Lung (tissue), 17 donors: ENCODE measurements at places on chromosomes 12 and 14. TPM values are rescaled to one million over a fixed set of nuclear protein-coding genes. Genes with fewer than 3 reads are reported as not detected.

The FGF6 gene
- not detected for total RNA-seq

DNA sequence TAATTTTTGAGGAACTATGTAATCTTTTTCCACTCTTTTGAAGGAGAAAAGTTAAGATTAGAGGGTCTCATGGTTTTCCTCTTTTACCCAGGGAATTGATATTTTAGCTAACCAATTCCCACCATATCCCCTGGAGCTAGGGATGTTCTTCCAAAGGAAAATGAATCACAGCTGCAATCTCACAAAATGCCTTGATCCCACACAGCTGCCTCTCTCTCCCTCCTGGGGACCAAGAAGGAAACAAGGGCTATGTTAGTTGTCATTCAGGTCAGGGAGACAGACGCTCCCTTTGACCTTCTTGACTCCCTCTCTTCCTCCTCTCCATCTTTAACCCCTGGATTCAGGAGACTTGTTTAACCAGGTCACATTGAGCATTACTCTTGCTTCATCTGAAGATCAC, 9.5 kb downstream of the DCN start:
- no peak overlapping the region for H3K4me3 ChIP-seq
- H3K4me1 ChIP-seq, result peaks cover 63% of the 10 kb centered on the region
- H3K36me3 ChIP-seq, result no peaks in the 10 kb centered on the region
- no peak overlapping the region for H3K27ac ChIP-seq
- DNase-seq, result no peak

DNA sequence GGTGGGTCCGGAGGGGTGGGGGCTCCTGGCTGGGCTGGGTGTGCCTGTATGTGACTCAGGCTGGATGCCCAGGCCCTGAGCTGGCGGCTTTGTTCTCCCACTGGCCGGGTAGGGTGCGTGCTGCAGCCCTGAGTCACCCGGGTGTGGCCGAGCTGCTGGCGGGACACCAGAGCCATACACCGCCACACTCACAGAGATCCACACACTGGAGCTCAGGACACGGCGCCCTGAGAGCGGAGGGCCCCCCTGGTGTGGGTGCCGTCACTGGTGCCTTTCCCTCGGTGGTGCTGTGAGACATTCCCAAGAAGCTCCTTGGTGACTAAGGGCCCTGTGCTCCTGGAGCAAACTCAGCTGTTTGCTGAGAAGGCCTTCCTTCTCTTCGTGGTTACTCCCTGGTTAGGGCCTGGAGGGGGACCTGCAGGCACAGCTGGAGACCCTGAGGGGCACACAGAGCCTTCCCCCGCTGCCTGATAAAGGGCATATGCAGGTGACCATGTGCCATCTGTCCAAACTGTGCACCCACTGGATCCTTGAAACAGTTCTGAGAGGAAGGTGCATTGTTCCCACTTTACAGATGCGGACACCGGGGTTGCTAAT, 44.3 kb downstream of the KRT80 start:
- no peak for DNase-seq
- no peaks in the 10 kb centered on the region for H3K27me3 ChIP-seq
- H3K36me3 ChIP-seq, result no peaks in the 10 kb centered on the region
- H3K27ac ChIP-seq, result no peak overlapping the region
- H3K4me3 ChIP-seq, result no peak overlapping the region
- H3K4me1 ChIP-seq, result peaks cover 5% of the 10 kb centered on the region

DNA sequence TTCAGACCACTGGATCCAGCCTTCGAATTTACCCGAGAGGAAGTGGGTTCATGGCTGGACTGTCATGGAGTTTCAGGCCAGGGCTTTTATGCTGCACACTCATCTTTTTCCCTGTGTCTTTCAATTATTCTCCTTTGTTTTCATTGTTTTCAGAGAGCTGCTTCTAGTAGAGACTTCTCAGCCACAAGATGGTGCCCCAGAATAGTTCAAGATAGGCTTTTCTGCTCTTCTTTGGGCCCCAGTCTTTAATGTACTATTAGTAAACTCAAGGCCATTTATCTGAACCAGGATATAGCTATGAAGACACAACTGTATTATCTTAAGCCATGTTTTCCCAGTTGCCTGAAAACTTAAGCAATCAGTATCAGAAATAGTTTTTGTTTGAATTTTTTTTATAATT, 30.4 kb upstream of the PSMA6 start:
- no peak overlapping the region for H3K27ac ChIP-seq
- H3K36me3 ChIP-seq, result peaks cover 2% of the 10 kb centered on the region
- no peaks in the 10 kb centered on the region for H3K27me3 ChIP-seq

The ALKBH1 gene
- total RNA-seq, result 11.7 TPM
